ENCODE measurements at places on chromosomes 4 and X.

DNA sequence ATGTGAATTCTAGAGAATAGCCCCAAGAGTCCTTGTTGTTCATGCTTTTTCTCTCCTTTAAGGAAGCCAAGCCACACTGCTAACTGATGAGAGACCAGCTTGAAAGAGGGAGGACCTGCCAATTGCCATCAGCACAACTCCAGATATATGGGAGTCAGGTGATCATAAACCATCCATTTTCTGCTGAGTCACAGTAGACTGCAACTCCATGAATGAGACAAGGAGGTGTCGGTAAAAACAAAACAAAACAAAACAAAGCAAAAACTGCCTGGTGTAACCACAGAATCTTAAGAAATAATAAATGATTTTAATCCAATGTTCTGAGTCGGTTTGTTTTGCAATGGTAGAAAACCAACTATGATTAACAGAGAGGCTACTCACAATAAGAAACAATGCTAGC, 837.3 kb downstream of the PCDH7 start:
- no peak for DNase-seq

DNA sequence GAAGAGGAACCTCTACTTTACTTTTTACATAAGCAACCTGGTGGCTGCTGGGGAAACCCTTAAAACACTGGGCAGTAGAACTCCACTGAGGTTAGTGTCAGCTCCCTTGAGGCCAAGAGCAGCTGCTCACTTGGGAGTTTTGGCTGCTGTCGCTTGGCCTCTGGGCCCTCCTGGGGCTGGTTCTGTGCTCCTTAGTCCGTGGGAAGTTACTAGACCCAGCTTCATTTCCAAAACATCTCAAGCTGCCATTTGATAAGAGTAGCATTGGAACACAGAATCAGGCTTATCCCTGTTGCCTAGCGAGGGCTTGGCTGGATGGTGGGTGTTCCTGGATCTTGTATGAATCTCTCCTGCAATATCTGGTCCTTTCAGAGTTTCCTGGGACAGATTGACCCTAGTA, 26.1 kb downstream of the RNF4 start:
- no peak for DNase-seq

DNA sequence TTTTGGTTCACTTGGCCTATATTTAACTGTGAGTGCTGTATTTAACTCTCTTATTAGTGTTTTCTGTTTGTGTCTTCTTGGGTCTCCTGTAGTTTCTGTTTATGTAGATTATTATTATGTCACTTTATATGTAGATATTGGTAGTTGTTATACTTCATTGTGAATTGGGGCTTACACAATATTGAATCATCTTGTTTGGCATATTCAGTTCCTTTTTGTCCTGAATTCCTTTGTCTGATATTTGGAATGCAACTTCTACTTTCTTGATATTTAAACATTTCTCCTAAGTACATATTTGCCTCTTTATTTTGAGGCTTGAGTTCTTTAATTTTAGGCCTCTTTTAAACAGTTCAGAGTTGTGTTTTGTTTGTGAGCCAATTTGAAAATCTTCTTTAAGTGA, 544.8 kb upstream of the ADGRL3 start:
- DNase-seq = no peak

DNA sequence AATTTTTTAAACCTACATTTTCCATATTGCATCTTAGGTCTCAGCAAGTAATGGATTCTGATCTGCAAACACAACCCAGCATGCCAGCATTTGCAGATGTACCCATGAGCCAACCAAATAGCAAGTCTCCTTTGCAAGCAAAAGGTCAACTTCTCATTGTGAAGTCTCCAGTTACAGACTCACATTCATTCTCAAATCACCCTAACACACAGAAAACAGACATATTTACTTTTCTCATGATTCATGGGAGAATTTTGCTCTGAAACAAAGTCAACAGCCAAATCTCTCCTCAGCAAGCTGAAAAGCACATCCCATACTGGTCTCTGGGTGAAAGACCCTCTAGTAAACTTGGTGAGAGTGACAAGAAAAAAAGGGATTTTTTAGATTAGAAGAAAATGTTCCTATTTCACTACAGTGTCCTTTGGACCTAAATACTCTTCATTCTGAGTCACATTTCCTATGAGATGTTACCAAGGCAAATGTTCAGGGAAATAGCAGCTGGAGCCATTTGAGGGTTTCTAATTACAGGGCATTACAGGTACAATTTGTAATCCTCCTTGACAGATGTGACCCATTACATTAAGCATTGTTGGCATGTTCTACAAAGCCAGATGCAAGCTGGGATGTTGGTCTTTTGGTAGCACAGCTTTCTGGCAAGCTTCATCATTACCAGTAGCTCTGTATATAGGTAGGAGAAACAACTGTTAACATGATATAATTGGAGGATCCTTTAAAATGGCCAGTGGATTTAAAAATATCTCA, 383.3 kb downstream of the SMARCA1 start:
- no peak for DNase-seq

GRCh38 chrX:10001496-10001895, 34.3 kb downstream of the CLDN34 start:
- no peak for DNase-seq

DNA sequence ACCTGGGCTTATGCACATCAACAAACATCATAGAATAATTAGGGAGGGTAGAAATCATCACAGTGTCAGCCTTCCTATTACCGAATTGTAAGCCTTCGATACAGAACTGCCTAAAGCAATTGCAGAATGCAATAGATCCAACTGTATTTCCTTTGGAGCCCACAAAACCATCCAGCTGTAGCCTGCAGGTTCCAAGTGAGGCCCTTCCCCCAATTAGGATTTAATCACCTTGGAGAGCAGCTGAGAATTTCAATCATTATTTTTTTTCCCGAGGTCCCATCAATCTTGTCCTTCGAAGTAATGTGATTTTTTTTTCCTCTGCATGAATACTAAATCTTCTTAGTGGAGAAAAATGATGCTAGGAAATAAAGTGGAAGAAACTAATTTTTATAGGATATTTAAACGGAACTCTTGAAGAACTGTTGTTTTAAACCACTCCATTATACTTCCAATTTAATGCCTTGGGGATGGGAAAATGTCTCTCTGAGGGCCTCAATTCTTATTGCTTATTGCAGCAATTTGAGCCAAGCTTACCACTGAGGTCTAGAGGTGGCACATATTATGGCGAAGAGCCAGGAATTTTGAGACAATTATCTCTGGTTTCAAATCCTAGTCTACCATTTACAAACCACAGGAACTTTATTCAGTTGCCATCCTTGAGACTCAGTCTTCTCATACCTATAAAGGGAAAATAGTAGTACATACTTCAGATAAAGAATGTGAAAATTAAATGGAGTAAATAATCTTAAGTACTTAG, 953.4 kb upstream of the IGFBP7 start:
- DNase-seq = no peak

DNA sequence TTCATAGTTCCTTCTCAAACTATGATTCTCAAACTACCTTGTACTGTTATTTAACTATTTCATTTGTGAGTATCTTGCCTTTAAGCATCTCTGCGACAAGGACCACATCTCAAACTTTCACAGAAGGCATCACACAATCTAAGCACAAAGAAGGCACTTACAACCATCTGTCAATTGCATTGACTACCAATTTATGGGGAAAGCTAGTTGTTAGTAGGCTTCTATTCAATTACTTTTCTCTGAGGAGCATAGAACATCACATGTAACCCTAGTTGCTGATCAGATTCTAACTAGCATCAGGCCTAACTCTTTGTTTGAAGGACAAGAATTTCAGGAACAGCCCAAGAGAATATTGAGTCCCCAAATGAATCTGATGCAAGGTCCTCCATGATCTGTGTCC, 74.9 kb downstream of the GPC3 start:
- no peak for DNase-seq

GRCh38 chrX:39730662-39731329, 367.0 kb downstream of the BCOR start:
- DNase-seq = no peak

GRCh38 chr4:163679189-163679588, 184.7 kb downstream of the TMA16 start:
- DNase-seq = no peak

DNA sequence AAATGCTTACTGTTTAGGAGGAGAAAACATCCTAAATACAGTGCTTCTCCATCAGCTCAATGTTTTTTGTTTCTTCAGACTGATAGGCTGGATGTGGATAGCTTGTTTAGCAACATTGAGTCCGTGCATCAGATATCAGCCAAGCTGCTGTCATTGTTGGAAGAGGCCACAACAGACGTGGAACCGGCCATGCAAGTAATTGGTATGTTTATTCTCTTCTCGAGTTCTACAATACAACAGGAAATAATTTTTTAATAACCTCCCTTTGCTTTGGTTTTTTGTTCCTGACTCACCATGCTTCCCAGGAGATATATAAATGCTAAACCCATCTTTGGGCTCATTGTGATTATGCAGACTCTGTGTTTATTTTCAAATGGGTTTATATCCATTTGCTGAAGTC, 60.9 kb downstream of the ARHGEF38 start:
- DNase-seq = no peak

GRCh38 chr4:56757821-56758411, 63.6 kb downstream of the SPINK2 start:
- DNase-seq = peak; percentile 99

DNA sequence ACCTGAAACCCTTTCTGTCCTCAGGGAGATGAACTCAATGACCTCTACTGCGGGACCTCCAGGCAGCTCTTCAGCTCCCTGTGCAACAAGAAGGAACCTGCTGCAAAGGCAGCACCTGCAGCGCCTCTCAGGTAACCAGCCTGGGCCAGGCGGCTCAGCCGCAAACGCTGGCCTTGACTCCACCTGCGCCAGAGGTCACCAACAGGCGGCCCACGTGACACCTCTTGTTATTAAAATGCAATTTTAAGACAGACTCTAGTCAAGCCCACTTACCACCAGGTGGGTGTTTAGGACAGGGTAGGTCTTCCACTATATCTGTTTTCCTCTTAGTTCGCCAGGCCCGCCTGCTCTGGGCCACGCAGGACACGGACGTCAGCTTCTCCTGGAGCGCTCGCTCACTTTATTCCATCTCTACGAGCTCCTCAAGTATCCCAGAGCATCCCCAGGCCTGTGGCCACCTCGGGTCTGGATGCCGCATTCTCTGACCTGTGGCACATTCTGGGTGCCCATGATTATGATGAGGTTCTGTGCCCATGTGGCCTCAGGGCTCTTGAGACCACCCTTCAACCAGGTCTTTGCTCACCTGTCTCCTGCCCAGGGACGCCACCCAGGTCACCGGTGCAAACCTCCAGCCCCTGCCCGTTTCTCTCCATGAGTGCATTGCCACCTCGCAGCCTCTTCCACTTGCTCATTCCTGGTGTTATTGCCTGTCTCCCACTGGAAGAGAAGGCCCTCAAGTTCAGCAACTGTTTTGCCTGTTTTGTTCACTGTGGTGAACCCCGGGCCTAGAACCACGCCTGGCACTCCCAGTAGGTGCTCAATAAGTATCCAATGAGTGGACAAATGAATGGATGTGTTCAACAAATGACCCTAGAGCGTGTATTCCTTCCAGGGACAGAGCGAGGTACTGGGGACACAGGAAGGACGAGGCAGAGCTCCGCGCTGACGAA, 32.8 kb upstream of the JAKMIP1 start:
- DNase-seq = peak; percentile 48

- no peak for DNase-seq
Observed at GRCh38 chr4:3355266-3355748, 62.5 kb downstream of the RGS12 start.

DNA sequence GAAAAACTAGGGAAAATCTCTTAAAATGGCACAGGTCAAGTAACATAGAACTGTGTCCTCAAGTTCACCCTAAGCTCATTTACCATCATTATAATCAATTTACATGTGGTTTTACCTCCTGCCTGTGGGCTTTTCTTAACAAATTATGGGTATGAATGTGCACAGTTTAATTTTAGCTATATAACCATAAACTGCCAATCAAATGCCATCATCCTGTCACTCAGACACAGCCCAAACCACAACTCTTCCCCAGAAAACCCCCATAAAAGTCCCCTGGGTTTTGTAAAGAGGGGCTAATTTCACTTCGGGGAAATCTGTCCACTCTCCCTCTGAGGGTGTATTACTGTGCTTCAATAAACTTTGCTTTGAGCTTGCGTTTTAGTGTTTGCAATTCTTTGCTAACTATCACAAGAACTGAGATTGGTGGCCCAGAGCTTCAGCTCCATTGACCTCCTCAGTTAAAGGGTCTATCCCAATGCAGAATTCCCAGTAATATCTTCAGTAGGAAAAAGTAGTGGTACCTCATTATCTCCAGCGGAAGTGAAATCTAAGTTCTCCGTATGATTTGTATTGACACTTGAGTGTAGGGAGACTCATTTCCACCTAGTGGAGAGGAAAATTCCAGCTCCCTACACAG, 394.6 kb downstream of the SPOCK3 start:
- no peak for DNase-seq

- DNase-seq = no peak
Observed at GRCh38 chrX:148310426-148311165, 189.8 kb upstream of the AFF2 start.

DNA sequence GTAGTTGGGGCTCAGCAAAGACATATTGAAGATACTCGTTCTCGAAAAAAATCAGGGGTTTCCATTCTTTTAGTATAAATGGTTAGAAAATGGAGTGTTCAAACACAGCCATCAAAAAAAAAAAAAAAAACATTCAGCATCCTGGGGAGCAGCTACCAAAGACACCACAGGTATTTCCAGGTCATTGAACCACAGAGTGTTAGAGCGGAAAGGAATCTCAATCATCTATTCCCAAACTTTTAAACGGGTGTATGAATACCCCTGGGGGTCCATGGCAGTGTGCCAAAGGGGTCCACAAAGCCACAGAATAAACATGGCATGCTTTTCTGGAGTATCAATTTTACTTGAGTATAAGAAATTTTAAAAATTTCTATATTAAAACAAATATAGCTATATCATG, 6.9 kb upstream of the FGF16 start:
- DNase-seq = no peak

Data from islet precursor cell (in vitro differentiated cells).